Suprapubic skin (tissue), 4 donors: ENCODE measurements at places on chromosomes 5 and 9. TPM values are rescaled to one million over a fixed set of nuclear protein-coding genes. Genes with fewer than 3 reads are reported as not detected.

Gene ORM2
- not detected for total RNA-seq

Gene PCDHA10
- total RNA-seq = 0.68 TPM

DNA sequence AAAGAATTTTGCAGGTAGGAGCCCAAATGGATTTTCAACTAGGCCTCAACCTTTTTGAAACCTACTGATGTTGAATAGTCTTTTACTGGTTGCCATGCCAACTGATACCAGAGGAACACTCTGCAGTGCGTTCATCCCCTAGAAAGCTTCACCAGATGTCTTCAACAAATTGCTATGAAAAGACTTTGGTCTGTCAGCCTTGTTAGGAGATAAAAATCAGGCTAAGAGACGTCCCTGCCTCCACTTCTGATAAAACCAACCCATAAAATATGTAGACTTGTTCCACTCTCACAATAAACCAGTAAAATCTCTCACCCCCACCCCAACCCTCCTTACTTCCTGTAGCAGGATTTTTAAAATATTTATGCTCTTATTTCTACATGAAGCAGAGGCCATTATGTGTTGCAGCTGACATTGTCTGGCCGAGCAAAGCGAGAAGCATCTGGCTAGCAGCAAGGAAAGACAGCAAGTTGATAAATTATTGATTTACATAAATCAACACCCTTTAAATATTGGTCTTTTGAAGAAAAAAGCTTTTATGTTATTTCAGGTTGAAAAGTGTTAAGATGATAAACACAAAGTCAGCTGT, 428.7 kb downstream of the ISL1 start:
- no peak overlapping the region for H3K4me3 ChIP-seq
- peaks cover 5% of the 10 kb centered on the region for H3K4me1 ChIP-seq
- no peaks in the 10 kb centered on the region for H3K27me3 ChIP-seq
- no peaks in the 10 kb centered on the region for H3K36me3 ChIP-seq

DNA sequence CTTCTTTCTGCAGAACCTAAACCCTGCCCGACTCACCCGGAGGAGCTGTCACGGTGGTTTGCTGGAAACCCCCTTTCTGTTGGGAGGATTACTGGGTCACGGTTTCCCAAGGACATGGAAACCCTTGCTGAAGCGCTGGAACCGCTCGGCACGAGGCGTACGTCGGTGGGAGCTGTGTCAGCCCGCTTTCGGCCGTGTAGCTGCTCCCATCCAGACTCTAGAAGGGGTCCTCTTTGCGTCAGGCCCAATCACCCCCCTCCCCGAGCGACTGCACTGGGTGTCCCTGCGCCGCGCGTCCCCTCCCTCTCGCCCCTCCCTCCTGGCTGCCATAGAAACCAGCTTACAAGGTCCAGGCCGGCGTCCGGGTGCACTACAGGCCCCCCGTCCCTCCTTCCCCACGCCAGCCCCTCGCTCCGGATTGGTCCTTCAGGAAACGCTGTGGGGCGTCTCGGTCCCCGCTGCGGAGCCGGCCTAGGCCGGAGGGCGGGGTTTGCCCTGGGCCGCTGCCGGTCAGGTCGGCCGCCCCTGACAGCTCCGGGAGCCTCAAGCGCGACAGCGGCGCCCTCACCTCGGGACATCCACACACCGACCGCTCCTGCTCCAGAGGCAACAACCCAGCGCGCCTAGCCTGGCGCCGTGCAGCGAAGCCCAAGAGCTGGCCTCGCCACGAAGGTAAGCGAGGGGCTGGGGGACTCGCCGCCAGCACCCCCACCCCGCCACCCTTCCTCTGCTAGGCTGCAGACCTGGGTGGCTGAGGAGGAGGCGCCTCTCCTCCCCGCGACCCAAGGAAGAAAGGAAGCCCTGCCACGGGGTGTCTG, at the start of gene NIM1K:
NIM1K (plus strand) TSS at position 486 of the 818 bp plus-strand sequence. CDS start 53,551 bp downstream, outside the sequence.
- H3K27me3 ChIP-seq = peaks cover 8% of the 10 kb centered on the region
- H3K36me3 ChIP-seq = no peaks in the 10 kb centered on the region
- peak within 1 kb of the TSS; percentile 66 for H3K4me3 ChIP-seq
- peak within 1 kb of the TSS; percentile 64 for H3K27ac ChIP-seq

GRCh38 chr5:82662340-82662739, 384.2 kb upstream of the RPS23 start:
- H3K36me3 ChIP-seq = no peaks in the 10 kb centered on the region
- no peaks in the 10 kb centered on the region for H3K27me3 ChIP-seq
- no peak for DNase-seq
- H3K4me1 ChIP-seq = no peaks in the 10 kb centered on the region

DNA sequence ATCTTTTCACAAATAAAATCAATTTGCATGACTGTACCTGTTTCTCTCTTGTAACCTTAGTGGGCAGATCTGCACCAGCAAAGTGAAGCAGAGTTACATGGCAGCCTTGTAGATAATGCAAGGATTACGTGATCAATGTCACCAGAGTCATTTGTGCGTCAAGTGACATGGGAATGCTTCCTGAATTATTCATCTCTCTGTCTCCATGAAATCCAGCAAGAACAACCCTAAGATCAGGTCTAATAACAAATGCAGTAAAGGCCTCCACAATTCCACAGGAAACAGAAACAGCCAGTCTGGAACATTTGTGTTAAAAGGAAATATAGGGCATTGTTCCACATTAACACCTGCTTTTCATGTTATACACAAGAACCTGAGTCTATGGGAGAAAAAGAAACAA, 7.8 kb downstream of the GZMA start:
- H3K36me3 ChIP-seq = no peaks in the 10 kb centered on the region
- H3K27me3 ChIP-seq = peaks cover 4% of the 10 kb centered on the region
- no peak overlapping the region for H3K4me3 ChIP-seq
- H3K4me1 ChIP-seq = no peaks in the 10 kb centered on the region
- H3K27ac ChIP-seq = no peak overlapping the region
- no peak for DNase-seq

DNA sequence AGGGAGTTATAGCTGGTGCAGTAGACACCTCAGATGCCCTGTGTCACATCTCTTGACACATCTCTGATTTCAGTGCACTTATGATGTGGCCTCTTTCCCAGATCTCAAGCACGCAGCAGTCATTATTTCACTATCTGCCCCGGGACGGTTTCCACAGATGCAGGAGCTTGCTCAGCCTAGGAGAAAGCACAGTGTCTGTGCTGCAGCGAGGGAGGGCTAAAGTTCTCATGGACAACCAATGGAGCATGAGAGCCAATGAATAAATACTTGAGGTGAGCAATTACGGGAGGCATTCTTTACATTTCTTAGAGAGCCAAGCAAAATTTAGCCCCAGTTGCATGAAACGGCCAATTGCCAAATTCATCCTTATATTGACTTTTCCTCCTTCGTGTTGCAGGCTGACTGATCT, 7.4 kb upstream of the MOB3B start:
- H3K4me3 ChIP-seq = no peak overlapping the region
- H3K4me1 ChIP-seq = peaks cover 39% of the 10 kb centered on the region
- no peak for DNase-seq
- peaks cover 6% of the 10 kb centered on the region for H3K36me3 ChIP-seq
- H3K27ac ChIP-seq = no peak overlapping the region

- H3K36me3 ChIP-seq = no peaks in the 10 kb centered on the region
- DNase-seq = no peak
- no peaks in the 10 kb centered on the region for H3K27me3 ChIP-seq
- H3K4me3 ChIP-seq = no peak overlapping the region
- H3K4me1 ChIP-seq = peaks cover 31% of the 10 kb centered on the region
Measured at GRCh38 chr9:95131023-95131943, 186.2 kb downstream of the FANCC start.

GRCh38 chr5:55173687-55174230, 782 bp upstream of the CDC20B start:
- H3K4me1 ChIP-seq = peaks cover 32% of the 10 kb centered on the region
- no peak overlapping the region for H3K27ac ChIP-seq
- no peaks in the 10 kb centered on the region for H3K36me3 ChIP-seq

DNA sequence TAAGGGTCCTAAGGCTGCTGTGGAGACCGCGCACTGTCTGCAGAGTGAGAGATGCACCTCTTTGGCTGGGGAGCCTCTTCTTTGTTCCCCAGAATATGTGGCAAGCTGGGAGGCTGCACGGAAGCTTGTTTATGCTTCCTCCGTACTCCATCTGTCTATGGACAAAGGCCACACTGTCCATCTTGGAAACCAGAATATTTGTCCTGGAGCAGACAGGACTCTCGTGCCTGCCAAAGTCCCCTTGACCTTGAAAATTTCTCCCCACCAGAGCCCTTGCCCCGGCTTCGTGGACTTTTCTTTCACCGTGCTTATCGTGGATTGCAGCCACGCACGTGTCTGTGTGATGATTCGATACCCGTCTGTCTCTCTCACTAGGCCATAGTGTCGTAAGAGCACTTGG, 147.4 kb downstream of the NSG2 start:
- no peak overlapping the region for H3K27ac ChIP-seq
- H3K27me3 ChIP-seq = peaks cover 25% of the 10 kb centered on the region
- no peaks in the 10 kb centered on the region for H3K36me3 ChIP-seq
- peak; percentile 65 for DNase-seq
